Tibial artery (tissue), 4 donors: ENCODE measurements at places on chromosomes 13 and 19.

GRCh38 chr13:33004511-33004910, 11.7 kb upstream of the KL start:
- no peak overlapping the region for H3K4me3 ChIP-seq
- no peaks in the 10 kb centered on the region for H3K27me3 ChIP-seq
- no peak for DNase-seq
- H3K4me1 ChIP-seq, result no peaks in the 10 kb centered on the region
- no peaks in the 10 kb centered on the region for H3K36me3 ChIP-seq
- H3K27ac ChIP-seq, result no peak overlapping the region

- H3K27ac ChIP-seq, result peak overlapping the region; percentile 91
- no peaks in the 10 kb centered on the region for H3K27me3 ChIP-seq
- peaks cover 39% of the 10 kb centered on the region for H3K4me1 ChIP-seq
- no peak for DNase-seq
- no peaks in the 10 kb centered on the region for H3K36me3 ChIP-seq
Observed at GRCh38 chr19:10719466-10719961, 1.6 kb downstream of the DNM2 start.

DNA sequence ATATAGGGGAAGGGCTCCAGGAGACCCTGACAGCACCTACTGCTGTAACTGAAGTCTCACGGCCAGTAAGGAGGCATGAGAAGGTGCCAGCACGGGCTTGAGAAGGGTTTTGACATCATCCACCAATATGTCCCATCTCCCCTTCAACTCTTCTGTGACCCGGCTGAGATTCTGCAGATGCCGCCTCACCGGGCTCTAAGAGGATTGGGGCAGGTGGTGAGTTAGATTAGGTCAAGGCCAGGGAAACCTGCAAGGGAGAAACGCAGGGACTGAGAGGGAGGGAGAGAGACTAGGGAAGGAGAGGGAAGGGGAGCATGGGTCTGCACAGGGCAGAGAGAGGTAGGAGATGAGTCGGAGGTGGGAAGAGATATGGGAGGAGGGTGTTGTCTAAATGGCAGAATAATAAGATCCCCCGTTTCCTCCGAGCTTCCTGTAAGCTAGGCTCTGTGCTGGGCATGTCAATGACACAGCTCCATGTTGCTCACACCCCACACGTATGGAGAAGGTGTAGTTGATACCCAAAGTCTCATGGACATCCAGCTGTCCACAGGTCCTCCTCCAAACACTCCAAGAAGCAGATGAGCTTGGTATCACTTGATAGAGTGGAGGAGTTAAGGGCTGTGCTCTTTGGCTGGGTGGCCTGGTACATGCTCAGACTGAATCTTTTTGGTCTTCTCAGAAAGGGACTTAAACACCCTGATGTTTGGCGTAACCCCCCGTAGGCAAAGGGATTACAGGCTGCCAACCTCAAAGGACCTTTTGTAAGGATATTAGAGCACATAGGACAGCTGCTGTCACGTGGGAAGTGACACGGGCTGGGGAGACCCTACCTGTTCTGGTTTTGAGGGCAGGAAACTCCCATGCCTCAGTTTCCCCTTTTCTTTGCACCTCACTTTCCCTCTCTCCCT, 6.1 kb downstream of the TPRX1 start:
- H3K27ac ChIP-seq, result no peak overlapping the region
- no peaks in the 10 kb centered on the region for H3K4me1 ChIP-seq
- H3K27me3 ChIP-seq, result no peaks in the 10 kb centered on the region
- H3K36me3 ChIP-seq, result no peaks in the 10 kb centered on the region

DNA sequence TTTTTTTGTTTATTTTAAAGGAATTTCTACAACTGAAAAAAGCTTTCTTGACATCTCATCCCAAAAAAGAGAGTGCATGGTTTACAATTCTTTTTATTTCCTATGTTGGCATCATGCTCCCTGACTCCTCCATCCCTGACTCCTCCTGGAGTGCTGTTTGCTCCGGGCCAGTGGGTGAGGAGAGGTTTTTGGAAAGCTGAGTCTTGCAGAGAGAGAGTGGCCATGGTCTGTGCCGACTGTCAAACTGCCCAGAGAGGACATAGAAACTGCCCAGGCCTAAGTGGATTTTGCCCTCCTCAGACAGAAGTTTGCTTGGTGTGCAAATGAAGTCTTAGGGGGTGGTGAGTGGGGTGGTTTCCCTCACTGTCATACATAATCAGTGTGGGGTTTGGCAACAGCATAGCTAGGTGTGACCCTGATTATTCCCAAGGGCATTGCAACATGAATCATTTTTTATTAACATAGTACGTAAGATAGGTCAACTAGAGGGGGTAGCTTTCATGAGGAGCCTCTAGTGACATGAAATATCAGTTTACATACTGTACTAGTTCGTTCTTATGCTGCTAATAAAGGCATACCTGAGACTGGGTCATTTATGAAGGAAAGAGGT, 179.8 kb upstream of the UBL3 start:
- H3K36me3 ChIP-seq, result no peaks in the 10 kb centered on the region
- H3K4me3 ChIP-seq, result no peak overlapping the region

DNA sequence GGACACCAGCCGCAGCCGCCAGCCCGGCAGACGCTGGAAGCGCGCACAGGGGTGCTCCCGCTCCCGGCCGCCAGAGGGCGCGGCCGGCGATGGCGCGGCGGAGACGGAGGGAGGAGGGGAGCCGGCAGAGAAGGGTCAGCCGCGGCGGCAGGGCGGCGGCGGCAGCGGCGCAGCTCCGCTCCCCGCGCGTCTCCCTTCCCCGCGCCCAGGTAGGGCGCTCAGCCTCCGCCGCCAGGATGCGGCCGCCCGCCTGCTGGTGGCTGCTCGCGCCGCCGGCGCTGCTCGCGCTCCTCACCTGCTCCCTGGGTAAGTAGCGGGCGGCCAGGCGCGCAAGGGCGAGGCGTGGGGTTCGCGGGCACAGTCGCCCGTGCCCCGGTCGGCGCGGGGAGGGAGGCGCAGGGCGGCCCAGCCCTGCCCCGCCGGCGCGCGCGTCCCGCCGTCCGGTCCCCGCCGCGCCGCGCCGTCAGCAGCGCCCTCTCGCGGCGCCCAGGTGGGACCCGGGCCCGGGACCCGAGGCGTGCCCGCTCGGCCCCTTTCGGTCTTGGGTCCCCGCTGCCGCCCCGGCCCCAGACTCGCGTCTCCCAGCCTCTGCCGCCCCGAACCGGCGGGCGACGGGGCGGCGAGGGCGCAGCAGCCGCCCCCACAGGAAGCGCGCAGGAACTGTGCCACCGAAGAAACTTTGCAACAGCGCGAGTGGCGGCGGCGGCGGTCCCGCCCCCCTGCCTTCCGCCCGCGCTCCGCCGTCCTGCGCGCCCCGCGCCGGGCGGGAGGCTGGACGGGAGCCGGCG, at the start of gene B3GLCT:
Gene B3GLCT (plus strand): TSS at position 127 of the 788 bp plus-strand sequence. CDS start 110 bp downstream, at position 237.
- H3K4me1 ChIP-seq, result no peaks in the 10 kb centered on the region
- H3K27ac ChIP-seq, result peak within 1 kb of the TSS; percentile 89
- H3K27me3 ChIP-seq, result no peaks in the 10 kb centered on the region
- H3K4me3 ChIP-seq, result peak within 1 kb of the TSS; percentile 82

DNA sequence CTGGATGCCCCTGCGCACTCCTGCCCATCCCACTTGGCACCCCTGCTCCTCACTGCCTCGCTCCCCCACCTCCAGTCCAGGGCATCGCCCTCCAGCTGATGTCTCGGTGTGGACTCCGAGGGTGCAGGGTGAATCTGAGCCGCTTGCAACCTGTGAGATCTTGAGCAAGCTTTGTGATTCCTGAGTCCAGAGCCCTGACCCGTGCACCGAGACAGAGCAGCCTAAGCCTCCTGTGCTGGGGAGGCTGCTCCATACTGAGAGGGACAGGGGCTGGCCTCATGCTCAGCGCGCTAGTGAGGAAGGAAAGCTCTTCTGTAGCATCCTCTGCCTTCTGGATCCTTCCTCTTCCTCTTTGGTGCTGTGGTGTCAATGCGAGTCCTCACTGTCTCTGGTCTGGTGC, 116.0 kb downstream of the TEX29 start:
- no peaks in the 10 kb centered on the region for H3K36me3 ChIP-seq
- H3K27me3 ChIP-seq, result no peaks in the 10 kb centered on the region
- no peak overlapping the region for H3K4me3 ChIP-seq
- no peak for DNase-seq
- no peaks in the 10 kb centered on the region for H3K4me1 ChIP-seq
